ENCODE measurements at places on chromosomes 3 and 15.

DNA sequence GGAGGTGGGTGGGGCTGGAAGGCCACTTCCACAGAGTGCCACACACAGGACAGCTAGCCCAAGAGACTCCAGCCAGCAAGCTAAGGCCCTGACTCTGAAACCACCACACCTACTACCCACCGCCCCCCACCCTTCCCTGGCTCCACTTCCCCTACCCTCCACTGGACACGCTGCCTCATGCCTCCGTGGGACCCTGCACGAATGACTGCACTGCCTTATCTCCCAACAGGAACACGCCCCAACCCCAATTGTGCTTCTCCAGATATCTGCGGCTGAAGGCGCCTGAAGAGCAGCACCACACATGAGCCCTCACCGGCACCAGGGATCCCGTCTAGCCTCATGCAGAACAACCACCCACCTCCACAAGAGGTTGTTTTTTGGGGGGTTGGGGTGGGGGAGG is 2.7 kb downstream of the LINGO1 start:
- peak; percentile 34 for DNase-seq

DNA sequence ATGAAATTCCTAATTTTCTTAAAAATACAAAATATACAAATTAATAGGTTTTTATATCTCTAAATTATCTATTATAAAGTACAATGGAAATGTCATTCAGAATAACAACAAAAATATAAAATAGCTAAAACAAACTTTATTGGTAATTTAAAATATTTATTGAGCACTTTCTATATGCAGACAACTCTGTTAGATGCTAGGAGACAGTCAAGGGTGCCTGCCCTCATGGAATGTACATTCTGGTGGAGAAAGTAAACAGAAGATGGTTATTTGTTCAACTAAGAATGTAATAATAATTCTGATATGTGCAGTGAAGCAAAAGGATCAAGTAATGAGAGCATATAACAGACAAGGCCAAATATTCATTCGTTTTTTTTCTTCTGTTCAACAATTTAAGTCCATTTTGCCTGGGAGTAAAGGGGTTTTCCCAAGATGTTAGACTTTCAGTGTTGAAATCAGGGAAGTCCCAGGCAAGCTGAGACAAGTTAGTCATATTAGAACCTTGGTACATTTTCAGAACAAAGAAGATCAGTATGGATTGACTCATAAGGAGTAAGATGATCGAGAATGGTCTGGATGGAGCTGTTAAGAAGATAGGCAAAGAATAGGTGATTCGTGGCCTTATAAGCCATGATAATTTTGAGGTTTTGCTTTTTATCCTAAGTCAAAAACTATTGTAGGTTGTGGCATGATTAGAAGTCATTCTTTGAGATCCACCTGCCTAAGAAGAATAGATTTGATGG is 150.2 kb upstream of the MLF1 start:
- no peak for DNase-seq

- peak; percentile 65 for DNase-seq
These were observed 466 bp downstream of the NFKBIZ start for GRCh38 chr3:101849714-101850245.

DNA sequence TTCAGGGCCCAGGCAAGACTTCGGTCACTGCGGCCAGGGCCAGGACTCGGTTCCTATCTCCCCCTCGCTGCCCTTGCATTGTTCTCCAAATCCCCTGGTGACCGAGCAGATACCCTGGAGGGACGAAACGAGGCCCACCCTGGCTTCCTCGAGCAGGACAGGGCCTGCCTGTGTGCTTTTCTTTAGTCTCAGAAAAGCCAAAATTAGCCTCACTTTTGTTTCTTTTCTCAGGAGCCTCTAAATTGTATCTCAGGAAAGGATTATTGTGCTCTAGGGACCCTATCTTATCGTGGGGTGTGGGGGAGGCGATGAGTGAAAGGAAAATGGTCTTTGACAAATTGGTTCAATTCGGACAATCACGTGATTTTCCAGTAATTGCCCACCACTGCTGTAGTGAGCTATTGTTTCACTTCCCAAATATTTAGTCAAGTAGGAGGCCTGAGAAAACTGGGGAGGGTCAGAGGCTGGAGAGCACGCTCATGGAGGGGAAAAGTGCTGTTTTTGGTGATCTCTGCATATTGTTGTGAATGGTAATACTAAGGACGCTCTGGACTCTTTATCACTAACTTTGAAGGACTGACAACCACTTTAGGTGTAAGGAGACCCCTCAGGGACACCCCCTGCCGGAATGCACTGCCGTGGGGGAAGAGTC is 61.6 kb downstream of the TMEM44 start:
- no peak for DNase-seq

- DNase-seq = no peak
These were observed 116.2 kb upstream of the LRRFIP2 start for GRCh38 chr3:37290551-37290950.

DNA sequence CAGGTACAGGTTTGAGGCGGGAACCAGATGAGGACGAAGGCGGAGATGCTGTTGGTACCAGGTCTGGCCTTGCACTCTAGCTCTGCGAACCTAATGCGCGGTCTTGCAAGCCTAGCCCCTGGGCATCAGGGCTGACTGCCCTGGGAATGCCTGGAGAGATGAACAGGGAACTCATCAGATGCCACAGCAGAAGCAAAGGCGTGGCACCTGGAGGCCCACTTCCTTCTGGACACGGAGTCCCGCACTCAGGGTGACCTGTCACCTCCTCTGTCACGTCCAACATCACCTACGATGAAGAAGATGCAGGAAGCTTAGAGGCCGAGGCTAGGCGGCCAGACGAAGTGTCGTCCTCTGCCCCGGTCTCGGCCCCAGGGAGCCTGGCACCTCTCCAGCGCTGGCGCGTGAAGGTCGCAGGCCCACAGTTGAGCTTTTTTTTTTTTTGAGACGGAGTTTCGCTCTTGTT is 9.4 kb downstream of the RPLP1 start:
- DNase-seq = no peak

GRCh38 chr3:99845999-99846398 is 28.3 kb downstream of the CMSS1 start:
- DNase-seq = peak; percentile 29

- peak; percentile 62 for DNase-seq
These were observed 47.2 kb upstream of the TEX55 start for GRCh38 chr3:119098619-119099222.

GRCh38 chr15:59208613-59209249 is 2.1 kb downstream of the LDHAL6B start:
- DNase-seq = no peak

- peak; percentile 76 for DNase-seq
These were observed 24.1 kb upstream of the MRPL3 start for GRCh38 chr3:131526801-131527347.

- no peak for DNase-seq
These were observed 51.9 kb downstream of the SPSB4 start for GRCh38 chr3:141103067-141103466.

DNA sequence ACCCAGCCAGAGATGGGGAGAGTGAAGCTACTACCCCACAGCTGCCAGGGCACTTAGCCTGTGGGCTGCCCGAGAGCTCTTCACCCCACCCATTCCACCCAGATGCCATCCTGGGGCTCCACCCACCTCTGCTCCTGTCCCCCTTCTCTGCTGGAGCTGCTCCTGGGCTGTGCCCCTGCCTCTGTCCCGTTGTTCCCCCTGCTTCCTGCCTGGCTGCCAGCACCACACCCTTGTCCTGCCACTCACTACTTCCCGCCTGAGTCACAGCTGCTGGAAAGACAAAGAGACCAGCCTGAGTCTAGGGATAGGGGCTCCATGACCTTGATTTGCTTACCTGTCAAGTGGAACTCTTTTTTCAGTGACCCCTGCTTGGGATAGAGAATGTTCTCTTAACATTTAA is 12.4 kb downstream of the GNAI2 start:
- no peak for DNase-seq

DNA sequence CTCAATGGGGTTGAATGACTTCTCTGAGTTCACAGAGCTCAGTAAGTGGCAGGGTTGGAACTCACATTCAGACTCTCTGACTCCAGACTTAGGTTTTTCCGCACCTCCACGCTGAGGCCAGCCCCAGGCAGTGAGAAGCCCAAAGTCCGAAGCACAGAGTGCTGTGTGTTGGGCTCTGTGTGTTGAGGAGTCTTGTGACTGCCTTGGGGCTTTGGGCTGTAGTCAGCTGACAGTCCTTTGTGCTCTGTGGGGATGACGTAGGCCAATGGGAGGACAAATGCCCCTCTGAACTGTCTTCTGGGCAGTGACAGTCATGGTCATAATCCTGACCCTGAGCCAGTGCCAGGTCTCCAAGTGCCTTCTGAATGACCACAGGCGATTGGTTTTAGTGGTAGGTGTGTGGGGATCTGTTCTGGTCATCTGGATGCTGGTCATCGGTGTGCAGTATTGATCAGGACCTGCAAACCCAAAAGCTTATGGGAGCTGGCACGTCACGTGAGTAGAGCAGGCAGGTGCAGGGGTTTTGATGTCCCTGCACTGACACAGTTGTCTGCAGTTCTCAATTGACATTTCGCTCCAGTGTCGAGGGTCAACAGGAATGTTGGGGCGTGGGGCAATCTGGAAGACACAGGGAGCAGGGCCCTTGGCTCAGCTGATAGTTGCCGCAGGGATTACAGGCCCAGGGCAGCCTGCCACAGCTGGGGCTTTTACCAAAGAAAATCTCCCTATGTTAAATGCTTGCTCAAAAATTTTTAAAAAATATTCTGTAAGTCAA is 45.3 kb downstream of the CAPN3 start:
- no peak for DNase-seq

- no peak for DNase-seq
These were observed 1.4 kb upstream of the CRABP1 start for GRCh38 chr15:78338781-78339180.

- DNase-seq = no peak
These were observed 36.1 kb upstream of the SLC41A3 start for GRCh38 chr3:126119976-126120375.

DNA sequence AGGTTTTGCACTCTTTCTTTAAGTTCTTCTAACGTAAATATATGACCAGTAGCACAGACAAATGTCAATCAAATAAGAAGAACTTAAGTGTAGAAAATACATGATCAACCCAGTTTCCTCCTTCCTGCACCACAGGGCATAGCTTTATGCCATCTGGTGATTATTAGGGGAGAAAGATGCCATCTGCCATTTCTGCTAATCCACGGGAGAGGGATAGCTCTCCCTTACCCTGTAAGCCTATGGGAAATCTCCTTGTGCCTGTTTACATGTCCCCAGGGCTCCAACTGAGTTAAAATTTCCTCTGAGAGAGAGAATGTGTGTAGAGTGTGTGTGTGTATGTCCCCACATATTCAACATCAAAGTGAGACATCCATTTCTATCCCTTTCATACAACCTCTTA is 135.9 kb downstream of the RSL24D1 start:
- no peak for DNase-seq
